ENCODE measurements at places on chromosomes 7 and 10.

- no peak for DNase-seq
Measured at GRCh38 chr10:9824631-9825071, 1193.0 kb upstream of the CELF2 start.

- DNase-seq, result no peak
Measured at GRCh38 chr10:19970717-19971116, 154.5 kb downstream of the PLXDC2 start.

GRCh38 chr7:7830122-7830878, 111.9 kb upstream of the RPA3 start:
- no peak for DNase-seq

DNA sequence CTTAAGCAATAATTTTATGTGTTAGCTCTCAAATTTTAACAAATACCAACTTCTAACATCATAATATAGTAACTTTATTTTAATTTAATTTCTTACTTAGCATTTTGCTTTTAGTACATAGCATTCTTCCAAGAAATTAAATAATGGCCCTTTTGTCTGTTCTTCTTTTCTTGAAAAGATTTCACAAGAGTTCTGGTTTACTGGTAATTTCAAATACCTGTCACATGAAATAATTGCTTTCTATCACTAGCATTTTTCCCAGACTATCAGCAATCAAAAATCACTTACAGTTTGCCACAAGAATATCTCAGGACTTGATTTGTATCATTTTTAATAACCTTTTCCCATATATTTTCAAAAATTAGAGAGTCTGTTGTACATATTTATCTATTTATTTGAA, 193.0 kb downstream of the CACNA2D1 start:
- DNase-seq, result no peak

DNA sequence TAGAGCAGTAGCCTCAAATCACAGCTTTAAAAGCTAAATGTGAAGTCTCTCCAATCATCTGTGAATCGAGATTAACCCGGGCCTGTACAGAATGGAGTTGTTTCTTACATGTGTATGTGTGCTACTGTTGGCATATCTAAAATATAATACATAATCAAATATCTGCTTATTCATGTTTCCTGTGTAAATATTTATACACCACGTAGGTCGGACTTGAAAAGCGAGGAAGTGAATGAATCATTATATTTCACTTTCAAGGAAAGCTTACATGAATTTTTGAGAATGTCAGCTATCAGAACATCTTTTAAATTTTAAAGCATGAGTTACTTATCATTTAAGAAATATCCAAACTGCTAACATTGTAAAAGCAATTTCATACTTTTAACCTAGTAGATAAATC, 233.3 kb downstream of the SLC25A13 start:
- no peak for DNase-seq

DNA sequence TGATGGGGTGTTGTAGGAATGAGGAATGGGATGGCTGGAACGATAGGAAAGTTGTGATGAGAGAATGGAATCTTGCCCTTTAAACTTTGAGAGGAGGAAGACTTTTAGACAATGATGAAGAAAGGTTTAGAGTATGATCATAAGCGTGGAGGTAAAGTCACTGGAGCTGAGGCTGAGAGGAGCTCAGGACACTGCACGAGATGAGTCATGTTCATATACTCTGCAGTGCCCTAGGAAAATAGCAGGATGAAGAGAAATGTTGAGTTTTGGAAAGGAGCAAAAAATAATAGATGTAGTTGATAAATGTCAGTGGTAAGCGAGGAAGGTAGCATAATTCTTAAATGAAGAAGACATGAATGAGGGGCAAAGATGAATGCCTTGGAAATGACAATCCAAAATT, 28.3 kb upstream of the CUL1 start:
- DNase-seq, result no peak

DNA sequence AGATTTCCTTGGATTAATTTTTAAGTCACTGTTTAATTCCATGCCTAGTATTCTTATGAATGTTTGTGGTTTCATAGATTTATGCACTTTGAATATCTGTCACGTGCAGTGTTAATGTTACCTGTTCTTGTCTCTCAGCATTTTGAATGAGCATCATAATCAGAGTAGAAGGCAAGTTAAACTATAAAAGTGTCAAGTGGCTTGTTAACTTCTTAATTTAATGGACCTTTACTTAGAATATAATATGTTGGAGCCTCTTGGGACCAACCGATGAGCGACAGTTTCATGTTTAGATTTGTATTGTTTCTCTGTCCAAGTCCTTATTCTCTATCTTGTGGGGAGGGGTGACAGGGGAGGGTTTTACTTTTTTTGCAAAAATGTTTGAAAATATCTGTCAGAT, 50.6 kb upstream of the MTURN start:
- no peak for DNase-seq

DNA sequence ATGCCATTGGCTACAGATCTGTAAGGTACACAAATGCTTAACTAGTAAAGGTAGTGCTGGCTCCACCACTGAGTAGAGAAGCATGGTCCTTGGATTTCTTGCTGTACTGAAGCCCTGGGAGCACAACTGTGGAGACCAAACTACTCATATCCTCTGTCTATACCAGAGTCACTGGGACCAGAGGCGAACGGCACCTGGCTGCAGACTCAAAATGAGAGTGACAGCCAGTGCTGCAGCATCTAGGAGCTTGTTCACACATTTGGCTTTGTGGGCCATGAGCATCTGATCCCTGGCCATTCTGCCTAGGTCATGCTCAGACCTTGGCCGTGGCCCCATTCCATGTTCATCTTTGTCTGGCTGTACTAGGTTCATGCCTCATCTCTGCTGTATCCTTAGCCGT, 31.9 kb downstream of the LRRC18 start:
- no peak for DNase-seq

GRCh38 chr10:51522858-51523257, 176.5 kb downstream of the CSTF2T start:
- DNase-seq, result no peak

DNA sequence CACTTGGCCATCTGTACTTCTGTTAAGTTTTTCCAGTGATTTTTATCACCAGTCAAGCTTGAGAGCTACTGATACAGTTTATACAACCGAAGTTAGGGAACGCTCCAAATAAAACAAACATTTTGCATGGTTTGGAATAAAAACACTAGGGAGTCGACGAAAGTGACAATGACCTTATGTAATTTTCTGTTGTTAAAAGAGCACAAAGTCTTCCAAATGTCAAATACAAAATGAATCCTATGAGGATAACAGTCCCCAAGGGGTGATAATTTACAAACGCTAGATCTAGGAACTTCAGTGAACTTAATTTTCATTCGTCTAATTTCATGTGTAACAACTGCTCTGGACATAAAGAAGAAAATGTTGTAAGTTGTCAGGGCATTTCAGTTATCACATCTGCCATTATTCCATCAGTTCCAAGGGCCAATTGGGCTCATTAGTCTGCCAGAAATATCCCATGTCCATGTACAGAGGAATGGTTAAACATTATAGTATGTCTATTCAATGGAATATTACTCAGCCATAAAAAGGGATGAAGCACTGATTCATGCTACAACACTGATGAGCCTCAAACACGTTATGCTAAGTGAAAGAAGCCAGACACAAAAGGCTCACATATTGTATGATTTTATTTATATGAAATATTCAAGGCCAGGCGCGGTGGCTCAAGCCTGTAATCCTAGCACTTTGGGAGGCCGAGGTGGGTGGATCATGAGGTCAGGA, 38.0 kb upstream of the CYTH3 start:
- no peak for DNase-seq

DNA sequence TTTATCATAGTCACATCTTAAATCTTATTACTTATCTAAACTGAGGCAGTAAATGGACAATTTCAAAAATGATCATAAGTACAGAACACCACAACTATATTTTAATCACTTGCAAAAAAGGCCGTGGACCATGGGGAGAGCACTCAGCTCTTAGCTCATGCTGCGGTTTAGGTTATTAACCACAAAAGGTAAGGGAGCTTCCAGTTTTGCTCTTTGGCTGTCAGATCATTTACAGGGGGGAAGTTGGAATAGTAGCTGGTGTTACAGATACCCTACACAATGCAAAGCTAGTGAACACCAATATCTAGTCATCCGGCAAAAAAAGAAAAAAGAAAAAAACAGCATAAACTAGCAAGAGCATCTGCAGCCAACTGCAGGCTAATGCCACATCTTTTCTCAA, 147.0 kb downstream of the BBS9 start:
- no peak for DNase-seq

DNA sequence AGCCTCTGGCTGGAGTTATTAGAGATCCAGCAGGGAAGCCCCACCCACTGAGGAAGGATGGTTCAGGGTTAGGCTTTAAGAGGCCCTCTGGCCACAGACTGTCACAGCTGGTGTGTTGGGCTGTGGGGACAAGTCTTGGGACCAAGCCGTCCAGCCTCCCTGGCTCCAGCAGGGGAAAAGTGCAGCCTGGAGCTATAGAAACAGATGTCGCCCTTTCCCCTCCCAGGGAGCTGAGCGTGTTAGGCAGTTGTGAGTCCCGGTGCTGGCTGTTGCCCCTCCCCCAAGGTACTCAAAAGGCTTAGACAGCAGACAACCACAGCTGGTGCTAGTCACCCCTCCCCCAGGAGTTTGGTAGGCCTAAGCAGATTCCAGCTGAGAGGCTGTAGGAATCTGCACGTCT, 143.4 kb downstream of the TMEM168 start:
- no peak for DNase-seq

- no peak for DNase-seq
Measured at GRCh38 chr7:123184271-123184670, 15.5 kb downstream of the SLC13A1 start.

DNA sequence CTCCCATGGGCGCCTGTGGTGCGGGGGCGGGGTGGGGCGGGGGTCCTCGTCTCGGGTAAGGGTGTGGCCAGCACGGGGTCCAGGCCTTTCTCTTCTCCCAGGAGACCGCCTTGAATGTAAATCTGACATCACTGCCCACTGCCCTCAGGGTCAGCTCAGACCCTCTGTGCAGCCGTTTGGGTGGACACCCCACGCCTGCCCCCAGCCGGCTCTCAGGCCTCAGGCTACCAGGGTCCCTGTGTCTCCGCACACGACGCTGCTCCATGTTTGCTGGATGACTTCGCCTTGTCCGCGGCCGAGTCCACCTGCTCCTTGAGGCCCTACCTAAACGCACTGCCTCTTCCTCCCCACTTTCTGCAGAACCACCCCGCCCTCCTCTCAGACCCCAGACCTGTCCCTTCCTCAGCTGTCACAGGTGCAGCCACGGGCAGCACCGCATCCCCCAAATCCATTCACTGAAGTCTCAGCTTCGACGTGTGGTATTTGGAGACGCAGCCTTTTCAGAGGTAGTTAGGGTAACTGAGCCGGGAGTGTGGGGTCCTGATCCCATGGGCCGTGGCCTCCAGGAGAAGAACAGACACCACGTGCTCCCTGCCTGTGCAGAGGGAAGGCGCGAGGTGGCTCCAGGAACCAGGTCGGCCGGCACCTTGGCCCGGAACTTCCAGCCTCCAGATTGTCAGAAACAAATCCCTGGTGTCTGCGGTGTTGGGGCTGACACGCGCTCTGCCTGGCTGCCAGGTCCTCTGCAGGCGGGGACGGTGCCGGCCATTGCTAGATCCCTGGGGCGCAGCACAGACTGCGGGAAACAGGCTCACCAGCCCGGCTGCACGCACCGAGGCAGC, 97.4 kb upstream of the DIP2C start:
- no peak for DNase-seq

DNA sequence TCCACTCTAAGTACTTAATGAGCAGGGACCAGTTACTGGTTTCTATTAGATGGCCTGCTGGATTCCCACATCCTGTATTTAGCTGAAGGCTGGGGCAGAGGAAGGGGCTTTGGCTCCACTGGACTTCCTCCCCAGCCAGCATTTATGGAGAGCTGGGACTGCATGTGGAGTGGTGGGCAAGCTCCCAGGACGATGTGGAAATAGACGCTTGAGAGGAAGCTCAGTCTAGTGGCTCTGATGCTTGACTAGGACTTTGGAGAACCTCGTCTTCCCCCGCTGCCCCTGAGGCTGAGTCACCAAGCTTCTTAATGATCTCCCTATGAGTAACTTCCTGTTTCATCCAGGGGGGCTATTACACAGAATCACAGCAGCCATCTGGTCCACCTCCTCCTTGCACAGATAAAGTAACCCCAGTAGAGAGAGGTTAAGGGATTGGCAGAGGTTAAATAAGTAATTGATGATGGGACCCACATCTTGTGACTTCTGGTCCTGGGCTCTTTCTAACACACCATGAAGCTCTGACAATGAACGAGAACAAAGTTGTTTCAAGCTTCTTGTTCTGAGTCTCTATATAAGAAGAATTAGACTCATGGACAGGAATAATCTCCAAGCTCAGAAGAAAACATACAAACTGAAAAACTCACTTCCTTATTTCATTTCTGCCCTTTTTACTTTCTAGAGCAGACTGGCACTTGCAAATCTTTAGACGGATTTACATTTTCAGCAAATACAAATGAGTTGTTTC, 126.2 kb downstream of the PRPF18 start:
- DNase-seq, result peak; percentile 22

- no peak for DNase-seq
Measured at GRCh38 chr10:88546497-88546896, 36.6 kb downstream of the RNLS start.

- no peak for DNase-seq
Measured at GRCh38 chr7:28024786-28025334, 155.7 kb downstream of the JAZF1 start.

- DNase-seq, result no peak
Measured at GRCh38 chr7:74042746-74043522, 15.0 kb downstream of the ELN start.

DNA sequence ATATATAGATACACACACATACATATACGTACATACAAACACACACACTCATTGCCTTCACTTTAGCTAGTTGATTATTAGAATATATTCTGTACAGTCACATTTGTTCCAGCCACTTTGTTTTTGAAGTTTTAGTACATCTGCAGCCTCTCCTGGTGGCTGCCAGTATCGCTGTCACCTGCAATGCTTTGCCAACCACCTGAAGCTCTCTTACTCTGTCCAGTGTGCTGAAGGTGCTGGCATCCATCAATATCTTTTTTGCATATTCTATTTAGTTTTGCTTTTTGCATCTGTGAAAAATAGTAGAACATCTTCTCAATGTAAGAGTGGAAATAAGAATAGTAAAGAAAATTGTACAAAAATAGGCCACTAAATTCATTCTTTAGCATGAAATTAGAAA, 388.6 kb downstream of the EXOC4 start:
- DNase-seq, result no peak

DNA sequence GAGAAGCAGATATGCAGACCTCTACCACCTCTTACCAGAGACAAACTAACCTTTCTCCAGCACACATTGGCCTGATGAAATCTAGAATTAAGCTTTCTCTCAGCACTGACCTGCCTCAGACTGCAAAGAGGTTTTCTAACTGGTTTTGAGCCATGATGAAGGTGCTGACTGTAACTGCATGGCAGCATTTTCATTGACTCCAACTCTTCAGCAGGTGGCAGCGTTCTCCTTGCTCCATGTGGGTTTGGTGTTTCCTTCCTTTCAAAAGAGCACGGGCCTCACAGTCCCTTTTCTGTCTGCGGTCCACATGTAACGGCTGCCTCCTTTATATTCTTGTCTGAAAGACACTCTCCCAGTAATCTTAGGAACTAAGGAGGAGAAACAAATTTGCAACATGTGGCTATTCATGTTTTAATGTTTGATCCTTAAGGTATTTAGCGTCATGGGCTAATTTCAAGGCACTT, 12.6 kb downstream of the KLLN start:
- peak; percentile 20 for DNase-seq

Data from activated T-cell treated with anti-CD3 and anti-CD28 coated beads for 48 hours (primary cell).